ENCODE measurements at places on chromosomes 13 and 19.

DNA sequence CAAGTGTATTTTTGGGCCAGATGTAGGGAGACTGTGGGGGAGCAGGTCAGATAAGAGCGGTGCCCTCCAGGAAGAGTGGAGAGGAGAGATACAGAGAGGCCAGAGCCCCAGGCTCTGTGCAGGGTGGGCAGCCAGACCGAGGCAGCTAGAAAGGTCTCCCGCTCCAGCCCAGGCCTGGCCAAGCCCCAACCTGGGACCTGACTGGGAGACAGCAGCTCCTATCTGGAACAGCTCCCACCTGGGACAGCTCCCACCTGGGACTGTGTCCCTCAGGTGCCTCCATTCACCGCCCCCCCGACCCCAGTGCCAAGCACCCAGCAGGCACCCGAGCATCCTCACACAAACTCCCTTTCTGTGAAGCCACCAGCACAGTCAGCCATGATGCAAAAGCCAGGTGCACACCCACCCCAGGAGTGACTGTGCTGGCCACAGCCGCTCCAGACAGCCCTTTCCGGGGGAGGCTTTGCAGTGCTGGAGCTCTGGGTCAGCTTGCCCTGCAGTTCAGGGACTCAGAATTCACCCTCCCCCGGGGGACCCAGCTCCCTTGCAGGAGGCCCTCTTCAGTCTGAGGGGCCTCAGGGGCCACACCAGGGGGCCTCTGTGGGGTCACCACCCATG lies 2.1 kb upstream of the GRTP1 start:
- no peak for DNase-seq

DNA sequence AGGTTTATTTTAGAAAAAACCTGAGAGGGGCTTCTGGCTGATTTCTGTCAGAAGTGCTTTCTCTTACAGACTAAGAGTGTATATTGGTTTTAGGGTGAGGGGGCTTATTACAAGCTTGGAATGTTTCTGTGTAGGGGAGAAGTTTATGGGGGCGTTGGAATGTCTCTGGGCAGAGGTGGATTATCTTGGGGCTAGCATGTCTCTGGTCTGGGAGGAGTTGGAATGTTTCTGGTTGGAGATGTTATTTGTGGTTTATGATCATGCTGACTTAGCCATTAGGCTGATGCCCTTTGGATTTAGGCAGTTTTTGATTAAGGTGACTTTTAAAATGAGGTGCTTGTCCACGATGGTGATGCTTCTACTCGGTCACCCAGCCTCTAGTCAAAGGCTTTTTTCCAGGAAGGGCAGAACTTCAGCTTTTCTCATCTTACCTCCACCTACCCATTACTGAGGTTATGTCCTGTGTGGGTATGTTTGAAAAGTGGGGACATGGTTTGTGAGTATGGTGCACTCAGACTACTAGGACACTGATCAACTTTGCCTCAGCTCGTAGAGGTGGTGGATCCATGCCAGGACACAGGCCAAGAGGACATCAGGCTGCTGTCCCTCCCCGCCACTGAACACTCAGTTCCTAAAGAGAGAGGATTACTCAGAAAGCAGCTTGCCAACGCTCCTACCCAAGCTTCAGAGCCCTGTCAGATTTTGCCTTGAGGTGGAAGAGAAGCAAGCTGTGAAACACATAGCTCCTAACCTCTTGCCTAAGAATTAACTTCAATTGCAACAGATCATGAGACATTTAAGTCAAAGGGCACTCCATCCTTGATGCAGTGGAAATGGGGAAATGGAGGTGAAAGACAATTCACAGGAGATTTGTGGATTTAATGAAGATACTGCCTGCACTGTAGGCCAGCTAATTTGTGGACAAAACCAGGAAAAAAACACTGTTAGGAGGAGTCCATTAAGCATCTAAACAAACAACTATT lies 63.6 kb downstream of the ZNF44 start:
- no peak for DNase-seq

GRCh38 chr13:24922387-24922744 lies 158.4 kb downstream of the RNF17 start:
- DNase-seq, result no peak

GRCh38 chr13:61258185-61258584 lies 157.5 kb downstream of the PCDH20 start:
- no peak for DNase-seq

DNA sequence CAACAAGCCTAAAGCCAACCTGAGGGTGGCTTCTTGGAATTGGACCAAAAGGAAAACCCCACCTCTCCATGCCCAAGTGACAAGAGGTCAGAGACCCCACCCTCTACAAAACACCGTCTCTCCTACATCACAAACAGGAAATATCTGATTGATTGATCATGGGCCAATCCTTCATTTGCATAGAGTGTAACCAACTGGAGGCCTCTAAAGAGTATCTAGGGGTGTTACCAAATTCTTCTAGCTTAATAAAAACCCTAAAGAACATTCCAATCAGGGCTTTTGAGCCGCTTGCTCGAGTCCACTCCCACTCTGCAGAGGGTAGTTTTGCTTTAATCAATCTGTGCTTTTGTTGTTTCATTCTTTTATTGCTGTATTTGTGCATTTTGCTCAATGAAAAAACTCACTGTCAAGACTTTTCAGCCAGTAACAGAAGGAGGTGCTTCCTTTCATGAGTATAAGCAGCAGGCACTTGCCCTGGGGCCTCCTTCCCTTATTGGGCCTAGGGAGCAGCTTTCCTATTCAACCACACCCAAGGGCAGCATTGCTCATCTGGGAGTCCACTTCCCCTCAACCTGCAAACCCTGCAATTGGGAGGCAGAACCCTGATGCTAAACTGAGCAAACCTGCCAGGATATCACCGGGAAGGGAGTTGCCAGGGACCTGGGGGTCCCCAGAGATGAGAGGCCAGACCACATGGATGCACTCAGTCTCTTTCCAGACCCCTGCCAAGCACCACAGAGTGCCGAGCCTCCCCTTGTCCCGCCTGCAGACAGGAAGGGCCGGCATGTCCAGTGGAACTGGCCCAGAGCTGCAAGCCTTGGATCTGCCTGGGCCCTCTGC lies 154.3 kb upstream of the VSTM2B start:
- no peak for DNase-seq

DNA sequence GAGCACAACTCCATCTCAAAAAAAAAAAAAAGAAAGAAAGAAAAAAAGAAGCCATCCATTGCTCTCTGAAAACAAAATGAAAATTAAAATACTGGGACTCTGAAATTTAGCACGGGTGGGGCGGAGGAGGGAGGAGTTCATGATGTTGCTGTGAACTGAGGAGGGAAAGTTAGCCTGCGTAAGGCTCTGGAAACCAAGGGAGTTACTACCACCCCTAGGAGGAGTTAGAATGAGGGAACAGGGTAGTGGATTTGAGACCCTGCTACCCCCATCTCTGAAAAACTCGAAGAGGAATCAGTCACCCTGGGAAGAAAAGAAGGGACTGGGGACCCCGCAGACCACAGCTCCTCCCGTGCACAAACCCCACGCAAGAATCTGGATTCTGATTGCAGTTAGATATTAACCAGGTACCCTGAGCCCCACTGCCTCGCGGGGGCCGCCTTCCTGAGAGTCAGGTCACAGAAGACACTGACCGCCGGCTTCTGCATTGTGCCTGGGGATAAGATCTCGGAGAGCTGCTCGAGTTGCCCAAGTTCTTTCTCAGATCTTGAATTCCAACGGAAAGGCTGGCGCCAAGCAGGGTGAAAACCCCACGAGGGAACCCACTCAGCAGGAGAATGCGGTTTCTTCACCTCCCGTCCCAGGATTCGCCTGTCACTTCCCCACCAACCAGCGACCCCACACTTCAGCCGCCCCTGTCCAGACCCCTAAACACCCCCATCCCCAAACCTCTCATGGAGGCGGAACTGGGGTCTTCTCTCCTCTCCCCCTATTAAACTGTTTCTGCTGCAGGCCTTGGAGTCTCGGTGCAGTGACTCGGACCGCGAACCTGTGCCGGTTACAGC lies 870 bp downstream of the ZNF442 start:
- DNase-seq, result no peak

DNA sequence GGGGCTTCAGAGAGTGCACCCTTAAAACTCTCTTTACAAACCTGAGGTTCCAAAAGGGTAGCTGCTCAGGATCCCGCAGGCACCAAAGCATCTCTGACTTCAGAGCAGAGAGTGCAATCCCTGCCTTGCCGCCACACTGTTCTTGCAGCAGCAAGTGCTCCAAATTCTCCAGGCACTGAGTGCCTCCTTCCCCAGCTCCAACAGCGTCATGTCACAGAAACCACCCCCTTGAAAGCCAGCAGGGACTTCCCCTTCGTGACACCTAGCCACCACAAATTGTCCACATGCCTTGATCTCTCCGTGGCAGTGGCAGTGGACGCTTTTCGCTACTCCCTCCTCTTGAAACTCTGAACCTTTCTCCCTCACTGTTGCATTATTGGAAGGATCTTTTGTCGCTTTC lies 39.9 kb downstream of the MBNL2 start:
- no peak for DNase-seq

DNA sequence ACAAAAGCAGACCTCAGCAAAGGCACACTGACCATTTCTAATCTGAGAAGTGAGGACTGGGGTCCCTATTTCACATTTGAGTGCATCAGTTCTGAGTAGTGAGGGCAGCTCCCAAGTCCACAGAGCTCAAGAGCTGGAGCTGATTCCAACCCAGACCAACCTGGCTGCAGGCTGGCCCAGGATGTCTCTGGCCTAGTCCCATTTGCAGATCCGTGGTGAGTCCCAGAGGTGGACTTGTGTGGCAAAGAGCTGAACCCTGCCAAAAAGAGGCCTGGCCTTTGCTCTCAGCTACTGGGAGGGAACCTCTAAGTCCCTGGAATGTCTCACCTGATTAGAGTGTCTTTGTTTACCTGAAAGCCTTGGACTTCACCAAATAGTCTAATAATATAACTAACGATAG lies 14.6 kb downstream of the SIGLEC7 start:
- DNase-seq, result no peak

DNA sequence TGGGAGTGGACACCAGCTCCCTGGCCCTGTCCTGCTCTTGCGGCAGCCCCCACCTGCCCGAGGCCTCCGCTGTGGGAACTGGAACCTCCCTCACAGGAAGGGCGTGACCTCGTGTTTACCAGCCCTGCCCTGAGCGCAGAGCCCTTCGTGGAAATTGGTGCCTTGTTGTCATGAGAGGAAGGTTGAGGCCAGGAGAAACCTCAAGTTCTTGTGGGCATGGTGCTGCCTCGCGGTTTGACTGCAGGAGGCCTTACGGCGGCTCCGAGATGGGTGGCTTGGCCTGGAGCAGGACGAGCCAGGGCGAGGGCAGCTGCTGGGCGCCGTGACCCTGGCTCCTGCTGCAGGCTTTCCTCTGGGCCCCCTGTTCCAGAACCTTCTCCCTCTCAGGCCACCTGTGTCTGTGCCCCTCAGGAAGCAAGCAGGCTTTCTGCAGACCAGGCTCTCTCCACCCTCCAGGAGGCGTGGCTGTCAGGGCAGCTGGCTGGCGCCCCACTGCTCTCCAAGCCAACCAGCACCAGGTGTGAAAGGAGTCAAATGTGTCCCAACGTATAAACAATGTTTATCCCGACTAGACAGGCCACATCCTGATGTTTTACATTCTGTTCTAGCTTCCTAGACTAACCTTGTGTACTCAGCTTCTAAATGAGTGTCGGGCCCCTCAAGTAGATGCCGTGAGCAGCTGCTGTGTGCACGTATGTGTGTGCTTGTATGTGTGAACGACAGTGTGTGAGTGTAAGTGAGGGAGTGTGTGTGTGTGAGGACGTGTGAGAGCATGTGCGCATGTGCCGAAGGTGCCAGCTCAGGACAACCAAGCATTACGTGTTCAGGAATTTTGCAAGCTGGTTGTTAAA lies 10.4 kb upstream of the RASA3 start:
- DNase-seq, result peak; percentile 11

DNA sequence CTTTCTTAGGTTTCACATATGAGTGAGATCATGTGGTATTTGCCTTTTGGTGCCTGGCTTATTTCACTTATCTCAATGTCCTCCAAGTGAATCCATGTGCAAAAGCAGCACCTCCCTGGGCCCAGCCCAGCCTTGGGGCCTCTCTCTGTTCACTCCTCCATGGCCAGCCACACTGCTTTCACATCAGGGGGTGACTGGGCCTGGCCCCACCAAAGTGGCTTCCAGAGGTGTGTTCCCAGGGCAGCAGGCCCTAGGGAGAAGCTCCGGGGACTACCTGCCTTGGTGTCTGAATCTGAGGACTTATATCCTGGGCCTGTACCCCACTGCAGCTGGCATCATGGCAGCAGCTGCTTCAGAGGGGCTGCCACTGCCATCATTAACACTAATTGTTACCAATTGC lies 829.9 kb upstream of the SLITRK5 start:
- DNase-seq, result no peak

GRCh38 chr19:49906879-49907564 lies 10.3 kb upstream of the IL4I1 start:
- no peak for DNase-seq

- DNase-seq, result no peak
These were observed 340.6 kb downstream of the KCNRG start for GRCh38 chr13:50355797-50356196.
